Activated T-cell treated with anti-CD3 and anti-CD28 coated beads, Interleukin-2, amount 50 U/mL, for 48 hours (primary cell): ENCODE measurements at places on chromosomes 5 and 9.

- no peak for DNase-seq
Measured at GRCh38 chr5:157088342-157088990, 20.4 kb downstream of the HAVCR2 start.

DNA sequence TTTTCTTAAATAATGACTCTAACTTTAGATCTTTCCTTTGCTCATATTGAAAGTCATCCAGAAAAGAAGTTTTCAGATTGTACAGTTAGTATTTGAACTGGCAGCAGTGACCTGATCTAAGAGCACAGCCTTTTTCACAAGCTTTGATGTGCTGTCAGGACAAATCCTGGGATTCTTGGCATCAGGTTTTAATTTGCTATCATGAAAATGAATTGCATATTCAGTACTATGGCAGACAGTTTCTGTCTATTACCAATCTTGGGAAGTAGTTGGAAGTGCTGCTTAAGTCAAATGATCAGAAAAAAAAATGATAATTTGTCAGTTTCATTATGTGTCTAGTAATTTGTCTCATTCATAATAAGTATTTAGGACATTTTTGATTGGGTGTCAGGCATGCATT lies 925.6 kb upstream of the ARRDC3 start:
- no peak for DNase-seq

GRCh38 chr9:6078382-6079105 lies 63.1 kb upstream of the RANBP6 start:
- no peak for DNase-seq

DNA sequence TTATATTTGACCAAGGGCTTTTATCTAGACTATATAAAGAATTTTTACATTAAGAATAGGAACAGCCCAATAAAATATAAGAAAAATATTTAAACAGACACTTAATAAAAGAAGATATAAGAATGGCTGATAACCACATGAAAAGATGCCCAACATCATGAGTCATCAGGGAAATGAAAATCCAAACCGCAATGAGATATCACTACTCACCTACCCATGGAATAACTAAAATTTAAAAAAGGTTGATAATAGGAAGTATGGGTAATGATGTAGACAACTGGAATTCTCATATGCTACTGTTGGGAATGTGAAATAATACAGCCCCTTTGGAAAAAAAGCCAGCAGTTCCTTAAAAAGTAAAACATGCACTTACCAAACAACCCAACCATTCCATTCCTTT lies 206.9 kb upstream of the PCSK5 start:
- DNase-seq, result no peak

- DNase-seq, result no peak
Measured at GRCh38 chr5:67178085-67178484, 18.5 kb downstream of the CD180 start.

- no peak for DNase-seq
Measured at GRCh38 chr5:155064580-155064979, 51.0 kb downstream of the KIF4B start.

GRCh38 chr5:79305706-79306105 lies 69.8 kb downstream of the JMY start:
- DNase-seq, result no peak

GRCh38 chr5:145375521-145375920 lies 459.6 kb downstream of the PRELID2 start:
- DNase-seq, result no peak
